ENCODE measurements at places on chromosomes 5 and 9.

- no peak for DNase-seq
These were observed 20.6 kb upstream of the SV2C start for GRCh38 chr5:76062502-76063041.

DNA sequence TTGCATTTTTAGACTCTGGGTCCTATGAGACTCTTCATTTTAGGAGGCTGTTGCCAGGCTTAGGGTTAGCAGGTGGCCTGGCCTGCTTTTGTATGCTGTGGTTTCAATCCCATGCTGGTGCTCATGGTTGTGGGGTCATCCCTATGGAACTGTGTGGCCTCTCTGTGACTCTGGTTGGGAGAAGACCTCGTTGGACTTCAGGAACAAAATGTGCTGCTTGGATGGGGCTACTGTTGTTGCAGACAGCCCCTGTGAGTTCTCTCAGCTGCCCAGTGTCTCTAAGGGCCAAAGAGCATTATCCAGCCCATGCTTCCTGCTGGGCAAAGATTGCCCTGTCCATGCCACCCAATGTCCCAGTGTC, 169.5 kb upstream of the S1PR3 start:
- no peak for DNase-seq

DNA sequence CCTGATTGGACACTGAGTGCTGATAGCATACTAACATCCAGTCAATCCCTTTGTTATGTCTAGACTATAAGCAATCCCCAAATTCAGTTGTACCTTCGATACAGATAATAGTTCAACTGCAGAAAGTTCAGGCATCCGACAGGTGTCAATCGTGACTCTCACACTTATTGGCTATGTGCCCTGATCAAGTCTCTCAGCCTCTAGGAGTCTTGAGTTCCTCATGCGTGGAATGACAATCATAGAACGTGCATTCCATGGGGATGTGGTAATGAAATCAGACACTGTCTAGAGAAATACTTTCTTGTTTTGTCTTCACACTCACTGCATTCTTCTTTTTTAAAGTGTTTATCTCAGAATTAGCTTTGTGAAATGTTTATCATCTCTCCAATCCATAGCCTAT, 4.8 kb downstream of the ANKRD34B start:
- DNase-seq: no peak

GRCh38 chr5:8845296-8845695, 700.6 kb downstream of the SEMA5A start:
- DNase-seq: no peak

- no peak for DNase-seq
These were observed 91.2 kb downstream of the RFK start for GRCh38 chr9:76302947-76303550.

All from NT2/D1 (cell line).